ENCODE measurements at places on chromosomes 1 and 21.

- no peak for DNase-seq
These were observed 89.7 kb downstream of the ADARB1 start for GRCh38 chr21:45164124-45164511.

DNA sequence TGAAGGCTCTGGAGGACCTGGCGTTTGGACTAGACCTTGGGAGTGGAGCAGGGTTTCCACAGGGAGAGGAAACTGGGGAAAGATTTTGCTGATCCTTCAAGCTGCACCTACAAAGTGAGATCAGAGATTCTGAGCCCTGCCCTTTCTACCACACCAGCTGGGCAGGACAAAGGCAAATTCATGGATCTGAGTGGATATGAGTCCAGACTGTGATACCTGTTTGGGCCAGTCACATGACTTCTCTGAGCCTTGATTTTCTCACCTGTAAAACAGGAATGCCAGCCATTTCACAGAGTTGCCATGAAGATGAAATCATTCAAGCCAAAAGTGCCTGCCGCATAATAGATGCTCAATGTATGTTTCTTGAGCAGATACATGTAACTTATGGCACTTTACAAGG, 4.9 kb upstream of the RASSF5 start:
- no peak for DNase-seq

DNA sequence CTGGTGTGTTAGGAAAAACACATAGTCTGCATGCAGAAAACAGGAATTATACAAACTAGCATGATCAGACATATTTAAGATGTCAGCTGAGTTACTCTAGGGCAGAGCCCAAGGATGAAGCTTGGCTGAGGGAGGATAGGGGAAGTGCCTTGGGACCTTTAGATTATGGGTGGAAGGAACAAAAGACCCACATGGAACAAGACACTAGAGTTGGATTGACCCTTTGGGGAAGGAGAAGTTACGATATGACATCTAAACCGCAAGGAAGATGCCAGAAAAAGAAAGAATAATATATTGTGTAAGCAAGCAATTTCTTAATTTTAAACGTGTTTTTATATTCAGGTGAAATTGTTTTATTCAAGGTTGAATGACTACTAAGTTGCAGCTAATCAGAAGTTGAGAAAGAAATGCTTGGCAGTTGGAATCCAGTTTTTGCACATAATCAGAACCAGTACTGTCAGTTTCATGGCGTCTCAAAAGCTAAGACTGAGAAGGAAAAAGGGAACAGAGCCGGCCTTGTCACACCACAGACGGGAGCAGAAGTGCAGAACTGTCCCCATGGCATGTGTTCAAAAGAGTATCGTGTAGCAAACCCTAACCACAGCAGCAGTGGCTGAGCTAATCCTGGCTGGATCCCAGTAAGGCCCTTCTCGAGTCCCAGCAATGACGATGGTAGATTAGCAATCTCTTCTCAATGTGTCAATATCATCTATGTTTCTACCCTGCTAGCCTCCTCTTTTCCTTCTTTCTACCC, 31.2 kb upstream of the IFNAR2 start:
- no peak for DNase-seq

GRCh38 chr1:229035748-229036082, 235.2 kb upstream of the RAB4A start:
- no peak for DNase-seq

DNA sequence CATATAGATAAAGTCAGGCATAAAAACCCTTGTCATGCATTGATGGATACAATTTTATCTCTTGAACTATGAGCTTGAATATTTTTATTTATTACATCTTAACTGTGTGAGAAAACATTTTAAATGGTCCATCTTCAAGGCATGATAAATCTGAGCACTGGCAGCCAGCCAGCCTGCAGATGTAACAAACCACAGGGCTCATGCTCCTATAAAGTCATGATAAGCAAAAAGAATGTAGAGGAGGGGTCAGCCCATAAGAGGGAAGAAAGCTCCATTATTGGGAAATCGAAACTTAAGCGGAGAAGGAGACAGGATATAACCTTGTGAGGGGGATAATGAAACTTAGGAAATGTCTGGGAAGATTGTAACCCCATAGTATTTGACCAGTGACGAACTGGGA, 839.0 kb downstream of the LRRIQ3 start:
- DNase-seq: no peak

DNA sequence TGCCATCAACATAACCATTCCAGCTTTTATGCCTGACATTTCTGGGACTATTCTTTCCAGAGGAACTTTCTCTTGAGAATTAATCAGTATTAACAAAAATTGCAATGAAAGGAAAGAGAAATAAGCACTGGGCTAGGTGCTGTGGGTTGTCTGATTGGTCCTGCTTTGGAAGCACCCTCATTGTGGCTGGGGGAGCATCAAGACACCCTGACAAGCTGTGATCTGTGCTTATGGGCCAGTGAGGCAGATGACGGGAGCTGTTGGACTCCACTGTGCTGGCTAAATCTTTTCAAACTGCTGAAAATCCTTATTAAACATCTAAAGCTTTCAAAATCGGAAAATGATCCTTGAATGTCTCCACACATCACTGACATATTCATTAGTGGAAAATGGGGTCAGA, 20.0 kb downstream of the UBASH3A start:
- DNase-seq: no peak

DNA sequence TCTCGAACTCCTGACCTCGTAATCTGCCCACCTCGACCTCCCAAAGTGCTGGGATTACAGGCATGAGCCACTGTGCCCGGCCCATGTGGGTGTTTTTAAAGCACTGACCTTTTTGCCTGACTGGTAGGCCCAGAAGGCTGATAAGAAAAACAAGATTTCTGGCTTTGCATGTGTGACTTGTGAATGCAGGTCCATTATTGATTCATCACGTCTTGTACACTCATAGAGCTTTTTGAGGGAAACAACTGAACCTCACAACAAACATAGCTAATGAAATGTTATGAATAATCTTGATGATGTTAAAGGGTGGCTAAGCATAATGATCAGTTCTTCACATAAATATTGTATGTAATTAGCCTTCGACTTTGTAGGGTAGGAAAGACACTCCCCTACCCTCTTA, 140.9 kb upstream of the UBE2U start:
- DNase-seq: no peak

GRCh38 chr1:53271446-53272090, 33.2 kb upstream of the MAGOH start:
- no peak for DNase-seq

GRCh38 chr1:207951652-207952051, 40.7 kb upstream of the CD34 start:
- no peak for DNase-seq

DNA sequence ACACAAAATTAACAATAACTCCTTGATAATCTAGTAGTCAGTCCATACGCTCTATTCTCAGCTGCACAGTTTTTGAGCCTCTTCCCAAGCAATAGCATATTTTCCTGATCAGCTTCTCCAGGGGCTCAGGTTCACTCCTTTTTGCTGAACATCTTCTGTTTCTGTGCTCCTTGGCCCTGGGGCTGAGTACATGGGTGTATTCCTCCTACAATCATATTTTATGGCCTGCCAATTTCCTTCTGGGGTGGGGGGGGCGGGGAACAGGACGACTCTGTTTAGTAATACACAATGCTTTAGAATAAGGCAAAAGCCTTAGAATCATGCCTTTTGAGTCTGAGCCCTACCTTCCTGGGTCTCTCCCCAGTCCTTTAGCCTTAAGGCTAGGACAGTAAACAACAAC, 8.5 kb downstream of the CLDN19 start:
- DNase-seq: no peak

DNA sequence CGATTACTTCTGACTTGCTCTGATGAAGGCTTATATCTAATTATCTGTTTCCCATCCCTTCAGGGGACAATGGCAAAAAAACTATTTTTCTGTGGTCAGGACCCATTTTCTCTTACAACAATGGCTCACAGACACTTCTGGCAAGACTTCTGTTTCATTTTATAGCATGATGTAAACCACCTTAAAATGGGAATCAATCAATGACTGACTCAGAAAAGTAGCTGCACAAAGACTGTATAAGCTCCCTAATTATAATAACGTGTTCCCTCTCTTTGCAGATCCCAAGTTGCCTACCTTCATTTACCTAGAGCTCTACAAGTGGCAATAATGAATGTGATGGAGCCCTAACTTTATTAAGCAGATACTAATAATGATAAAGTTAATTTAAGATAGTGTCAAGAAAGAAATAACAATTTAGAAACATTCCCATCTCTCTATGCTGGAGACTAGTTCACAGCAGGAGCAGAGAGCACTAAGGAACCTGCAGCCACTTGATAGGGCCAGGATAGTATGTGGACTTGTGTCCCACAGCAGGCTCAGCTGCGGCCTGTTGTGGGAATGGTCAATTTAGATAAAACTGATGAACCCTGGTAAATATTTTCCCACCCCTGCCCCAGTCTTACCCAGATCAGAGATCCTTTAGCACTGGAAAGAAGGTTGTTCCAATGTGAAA, 538 bp downstream of the GBP2 start:
- DNase-seq: no peak

- DNase-seq: no peak
These were observed 8.3 kb downstream of the MCOLN2 start for GRCh38 chr1:84988588-84988987.

GRCh38 chr1:233744779-233745513, 131.0 kb downstream of the KCNK1 start:
- no peak for DNase-seq

- DNase-seq: no peak
These were observed 144.4 kb upstream of the HNRNPU start for GRCh38 chr1:245008761-245009160.

- DNase-seq: no peak
These were observed 33.5 kb upstream of the TTC34 start for GRCh38 chr1:2834741-2835564.

GRCh38 chr1:58089898-58090534, 456.5 kb downstream of the OMA1 start:
- DNase-seq: no peak

GRCh38 chr1:68225781-68226180, 6.5 kb downstream of the WLS start:
- DNase-seq: no peak

GRCh38 chr1:101300916-101301315, 64.1 kb downstream of the S1PR1 start:
- DNase-seq: peak; percentile 68

DNA sequence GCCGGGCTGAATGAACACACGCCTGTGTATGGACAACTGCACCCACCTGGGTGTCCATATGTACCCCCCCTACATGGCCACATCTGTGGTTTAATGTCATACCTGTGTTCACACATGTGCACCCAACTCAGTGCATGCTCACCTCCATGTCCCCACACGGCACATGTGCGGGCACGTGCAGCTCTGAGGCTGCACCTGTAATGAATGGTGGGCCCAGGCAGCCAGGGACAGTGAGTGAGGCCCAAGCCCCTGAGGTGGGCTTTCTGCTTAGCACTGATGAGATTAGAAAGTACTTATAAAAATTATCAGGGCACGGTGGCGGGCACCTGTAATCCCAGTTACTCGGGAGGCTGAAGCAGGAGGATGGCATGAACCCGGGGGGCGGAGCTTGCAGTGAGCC, 42.5 kb upstream of the CSF3R start:
- no peak for DNase-seq

- no peak for DNase-seq
These were observed 247.6 kb downstream of the KCNJ6 start for GRCh38 chr21:37668462-37669239.

Measured in NCI-H226 (cell line).